ENCODE measurements at places on chromosomes 3 and 15. TPM values are rescaled to one million over a fixed set of nuclear protein-coding genes. Genes with fewer than 3 reads are reported as not detected.
A peak's percentile ranks its signal among the peaks of the same experiment; 100 is the strongest.

DNA sequence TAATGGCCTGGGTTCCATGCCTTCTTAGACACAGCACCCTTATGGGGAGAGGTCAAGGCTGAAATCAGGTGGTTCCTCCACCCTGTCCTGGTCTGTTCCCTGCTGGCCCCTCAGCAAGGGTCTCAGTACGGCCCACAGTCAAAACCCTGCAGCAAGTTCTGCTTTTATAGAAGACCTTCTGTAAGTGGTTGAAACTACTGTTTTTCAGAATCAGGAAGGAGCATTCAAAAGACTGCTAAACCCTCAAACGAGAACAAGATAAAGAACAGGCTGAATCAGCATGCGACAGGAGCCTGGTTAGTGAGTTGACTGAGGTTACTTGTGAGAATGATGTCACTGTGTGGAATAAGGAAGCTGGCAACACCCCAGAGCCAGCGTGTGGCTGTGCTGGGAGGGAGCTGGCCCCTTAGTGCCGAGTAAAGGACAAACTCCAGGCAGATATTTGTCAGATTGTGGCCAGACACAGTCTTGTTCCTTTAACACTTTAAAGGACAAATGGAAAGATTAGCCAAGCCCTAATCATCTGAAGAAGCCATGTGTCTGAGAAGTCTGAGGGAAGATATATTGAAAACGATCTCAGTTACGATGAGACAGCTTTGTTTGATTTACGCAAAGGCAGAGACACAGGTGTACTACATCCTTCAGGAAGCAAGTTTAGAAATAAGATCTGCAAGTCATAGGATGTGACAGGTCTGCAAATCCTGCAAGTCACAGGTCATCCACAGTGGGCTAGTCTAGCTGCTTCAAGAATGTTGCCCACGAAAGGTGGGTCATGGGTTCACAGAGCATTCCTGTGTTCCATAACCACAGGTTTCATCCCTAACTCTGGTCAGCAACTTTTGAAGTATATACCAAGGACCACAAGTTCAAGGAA, 54.0 kb downstream of the B3GNT5 start:
- H3K36me3 ChIP-seq, result no peaks in the 10 kb centered on the region
- H3K4me1 ChIP-seq, result peaks cover 11% of the 10 kb centered on the region
- H3K4me3 ChIP-seq, result no peak overlapping the region
- no peak for DNase-seq
- H3K27me3 ChIP-seq, result 0 out of 2 replicates have a peak, but pooled peaks cover 1% of the 10 kb centered on the region

GRCh38 chr15:80925597-80926059, 64.0 kb downstream of the MESD start:
- H3K27ac ChIP-seq, result no peak overlapping the region
- H3K4me3 ChIP-seq, result no peak overlapping the region
- no peaks in the 10 kb centered on the region for H3K4me1 ChIP-seq
- DNase-seq, result no peak

GRCh38 chr3:144265542-144266100, 294.0 kb downstream of the DIPK2A start:
- no peaks in the 10 kb centered on the region for H3K36me3 ChIP-seq
- no peak overlapping the region for H3K27ac ChIP-seq
- no peak overlapping the region for H3K4me3 ChIP-seq
- H3K4me1 ChIP-seq, result no peaks in the 10 kb centered on the region
- H3K27me3 ChIP-seq, result no peaks in the 10 kb centered on the region

DNA sequence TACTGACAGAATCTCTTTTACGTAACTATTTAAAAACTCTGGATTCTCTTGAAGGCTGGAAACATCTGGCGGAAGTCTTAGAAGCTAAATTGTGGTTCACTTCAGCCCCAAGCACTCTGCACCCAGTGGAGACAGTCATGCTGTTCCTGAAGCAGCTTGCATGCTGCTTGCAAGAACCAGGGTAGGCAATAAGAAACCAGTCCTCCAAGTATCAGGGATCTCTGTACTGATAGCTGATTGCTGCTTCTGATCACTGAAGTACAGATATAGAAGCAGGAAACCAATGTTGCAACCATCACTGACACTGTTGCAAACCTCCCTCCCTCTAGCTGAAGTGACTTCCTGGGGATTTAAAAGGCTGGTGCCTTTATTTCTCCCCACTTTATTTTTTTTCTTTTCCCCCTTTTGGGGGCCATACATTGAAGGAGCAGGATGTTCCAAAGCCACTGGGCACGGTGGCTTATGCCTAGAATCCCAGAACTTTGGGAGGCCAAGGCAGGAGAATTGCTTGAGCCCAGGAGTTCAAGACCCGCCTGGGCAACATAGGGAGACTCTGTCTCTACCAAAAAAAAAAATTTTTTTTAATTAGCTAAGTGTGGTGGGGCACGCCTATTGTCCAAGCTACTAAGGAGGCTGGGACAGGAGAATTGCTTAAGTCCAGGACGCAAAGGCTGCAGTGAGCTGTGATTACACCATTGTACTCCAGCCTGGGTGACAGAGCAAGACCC, 15.3 kb downstream of the SPCS1 start:
- H3K27me3 ChIP-seq, result no peaks in the 10 kb centered on the region
- H3K36me3 ChIP-seq, result no peaks in the 10 kb centered on the region
- no peak for DNase-seq
- peaks cover 20% of the 10 kb centered on the region for H3K4me1 ChIP-seq
- H3K27ac ChIP-seq, result no peak overlapping the region

- H3K4me1 ChIP-seq, result peaks cover 5% of the 10 kb centered on the region
- no peak overlapping the region for H3K27ac ChIP-seq
- no peak for DNase-seq
- no peak overlapping the region for H3K4me3 ChIP-seq
- no peaks in the 10 kb centered on the region for H3K36me3 ChIP-seq
- no peaks in the 10 kb centered on the region for H3K27me3 ChIP-seq
Measured at GRCh38 chr3:177396733-177397132, 199.5 kb upstream of the TBL1XR1 start.

DNA sequence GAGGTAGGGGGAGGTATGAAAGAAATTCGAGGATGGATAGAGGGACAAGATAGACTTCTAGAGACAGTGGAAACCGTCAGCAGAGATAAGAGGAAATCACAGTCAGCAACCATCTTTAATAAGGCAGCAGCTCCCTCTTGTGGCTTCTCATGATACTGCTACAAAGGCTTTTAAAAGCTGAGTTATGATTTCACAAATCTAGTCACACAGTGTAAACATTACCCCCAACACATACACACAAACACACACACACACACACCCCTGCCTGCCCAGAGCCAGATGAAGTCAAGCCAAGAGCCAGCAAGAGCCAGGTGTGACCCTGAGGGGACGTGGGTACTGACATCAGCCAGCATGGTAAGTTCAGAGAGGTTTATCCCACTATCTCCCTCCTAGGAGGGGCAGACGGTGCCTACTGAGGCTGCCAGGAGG, 18.9 kb upstream of the TGM5 start:
- peaks cover 33% of the 10 kb centered on the region for H3K27me3 ChIP-seq
- H3K4me1 ChIP-seq, result peaks cover 13% of the 10 kb centered on the region
- no peaks in the 10 kb centered on the region for H3K36me3 ChIP-seq
- DNase-seq, result peak; percentile 71
- H3K4me3 ChIP-seq, result no peak overlapping the region
- no peak overlapping the region for H3K27ac ChIP-seq

- no peak overlapping the region for H3K27ac ChIP-seq
- DNase-seq, result no peak
- no peaks in the 10 kb centered on the region for H3K27me3 ChIP-seq
- H3K4me3 ChIP-seq, result no peak overlapping the region
- no peaks in the 10 kb centered on the region for H3K4me1 ChIP-seq
Measured at GRCh38 chr3:40546816-40547215, 22.1 kb downstream of the ZNF621 start.

- no peak overlapping the region for H3K4me3 ChIP-seq
- no peak for DNase-seq
- H3K36me3 ChIP-seq, result peaks cover 2% of the 10 kb centered on the region
- H3K27me3 ChIP-seq, result no peaks in the 10 kb centered on the region
- H3K27ac ChIP-seq, result no peak overlapping the region
Measured at GRCh38 chr15:90358124-90359033, 6.3 kb downstream of the ZNF774 start.

DNA sequence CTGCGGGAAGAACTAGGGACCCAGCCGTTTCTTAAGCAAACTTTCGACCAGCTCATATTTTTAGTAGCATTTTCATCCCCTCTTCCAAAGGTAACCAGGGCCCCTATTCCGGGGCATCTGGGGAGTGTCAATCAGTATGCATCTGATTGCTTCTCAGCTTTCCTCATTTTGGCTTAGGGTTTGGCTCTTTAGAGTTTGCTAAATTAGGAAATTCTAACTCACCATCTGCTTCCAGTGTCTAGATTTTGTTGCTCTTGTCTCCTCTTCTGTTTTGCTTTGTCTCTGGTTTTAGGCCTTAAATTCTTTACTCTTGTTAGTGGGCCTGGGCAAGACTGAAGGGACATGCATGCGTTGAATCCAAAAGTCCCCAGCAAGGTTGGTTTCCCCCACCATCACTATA, 9.6 kb upstream of the ABTB1 start:
- no peak for DNase-seq
- no peaks in the 10 kb centered on the region for H3K27me3 ChIP-seq
- no peaks in the 10 kb centered on the region for H3K4me1 ChIP-seq

- no peaks in the 10 kb centered on the region for H3K36me3 ChIP-seq
- DNase-seq, result peak; percentile 43
- no peak overlapping the region for H3K4me3 ChIP-seq
- no peak overlapping the region for H3K27ac ChIP-seq
- H3K27me3 ChIP-seq, result no peaks in the 10 kb centered on the region
- peaks cover 20% of the 10 kb centered on the region for H3K4me1 ChIP-seq
Measured at GRCh38 chr3:37608061-37608702, 253.5 kb upstream of the CTDSPL start.

DNA sequence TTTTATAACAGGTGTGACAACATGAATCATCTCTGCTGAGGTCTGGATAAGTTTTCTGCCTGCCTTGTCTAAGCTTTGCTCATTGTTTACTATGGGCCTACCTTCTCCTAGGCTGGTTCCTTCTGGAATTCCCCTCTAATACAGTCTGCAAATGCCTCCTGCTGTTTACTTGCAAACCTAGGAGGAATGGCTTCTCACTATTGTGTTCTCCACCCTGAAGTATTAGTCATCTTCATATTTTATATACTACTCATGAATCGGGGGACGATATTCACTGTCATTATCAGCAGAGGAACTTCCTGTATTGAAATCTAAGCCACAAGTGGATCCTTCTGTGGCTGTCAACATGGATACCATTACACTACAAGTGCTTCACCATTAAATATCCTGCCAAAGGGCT, 154.8 kb downstream of the PLCL2 start:
- no peaks in the 10 kb centered on the region for H3K27me3 ChIP-seq
- no peaks in the 10 kb centered on the region for H3K4me1 ChIP-seq
- no peaks in the 10 kb centered on the region for H3K36me3 ChIP-seq
- no peak overlapping the region for H3K4me3 ChIP-seq

DNA sequence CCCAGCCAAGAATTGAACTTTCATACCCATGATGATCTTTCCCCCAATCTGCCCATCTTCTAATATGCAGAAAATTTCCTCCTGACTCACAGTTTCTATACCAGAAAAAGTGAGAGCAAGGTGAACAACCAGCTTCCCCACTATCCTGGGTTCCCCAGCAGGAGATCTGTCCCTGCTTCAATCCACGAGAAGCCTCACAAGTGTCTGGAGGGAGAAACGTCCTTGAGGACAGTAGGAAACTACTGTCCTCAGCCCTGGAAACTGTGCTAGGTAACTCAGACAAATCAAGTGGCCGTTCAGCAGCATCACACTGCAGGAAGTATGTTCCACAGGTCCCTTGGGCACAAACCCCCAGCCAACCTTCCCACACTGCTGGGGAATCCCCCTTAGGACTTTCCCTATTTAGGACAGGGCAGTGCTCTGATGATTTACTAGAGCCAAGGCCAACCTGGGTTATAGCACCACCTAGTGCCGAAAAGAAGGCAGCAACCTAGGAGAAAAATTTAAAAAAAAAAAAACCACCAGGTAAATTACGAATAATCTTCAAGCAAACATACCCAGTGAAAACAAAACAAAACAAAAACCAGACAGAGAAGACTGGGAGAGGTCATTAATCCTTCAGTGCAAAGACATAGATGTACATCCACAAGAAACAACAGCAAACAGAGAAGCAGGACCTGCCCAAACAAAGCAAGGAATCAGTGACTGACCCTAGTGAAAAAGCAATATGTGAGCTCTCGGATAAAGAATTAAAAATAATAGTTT, 36.0 kb downstream of the MORC1 start:
- H3K4me3 ChIP-seq, result no peak overlapping the region
- H3K36me3 ChIP-seq, result no peaks in the 10 kb centered on the region
- DNase-seq, result peak; percentile 31
- H3K27me3 ChIP-seq, result no peaks in the 10 kb centered on the region
- no peaks in the 10 kb centered on the region for H3K4me1 ChIP-seq

GRCh38 chr3:135131290-135131689, 336.2 kb downstream of the EPHB1 start:
- H3K4me3 ChIP-seq, result no peak overlapping the region
- H3K4me1 ChIP-seq, result no peaks in the 10 kb centered on the region

Gene HDC
- not detected for total RNA-seq

Gene CALML4
- 8.7 TPM for total RNA-seq

Gene BCHE
- total RNA-seq, result not detected

Data from HepG2 (cell line).